ENCODE measurements at places on chromosomes 3 and 15.

DNA sequence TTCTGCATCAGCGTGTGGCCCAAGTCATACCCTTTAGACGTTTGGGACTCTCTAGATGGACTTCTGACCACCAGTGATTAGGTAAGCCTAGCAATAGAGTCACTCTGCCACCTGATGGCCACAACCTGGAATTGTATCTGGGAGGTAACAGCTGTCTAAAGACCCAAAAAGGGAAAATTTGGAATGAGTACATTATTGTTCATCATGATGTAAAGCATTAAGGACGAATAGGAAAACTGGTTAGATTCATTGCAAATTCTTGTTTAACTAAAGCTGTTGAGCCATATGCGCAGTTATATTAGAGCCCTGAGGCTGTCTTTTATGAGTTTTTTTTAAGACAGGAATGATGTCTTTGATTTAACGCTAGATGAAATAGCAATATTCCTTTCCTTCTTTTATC, 63.6 kb downstream of the FAM81A start:
- no peak for DNase-seq

DNA sequence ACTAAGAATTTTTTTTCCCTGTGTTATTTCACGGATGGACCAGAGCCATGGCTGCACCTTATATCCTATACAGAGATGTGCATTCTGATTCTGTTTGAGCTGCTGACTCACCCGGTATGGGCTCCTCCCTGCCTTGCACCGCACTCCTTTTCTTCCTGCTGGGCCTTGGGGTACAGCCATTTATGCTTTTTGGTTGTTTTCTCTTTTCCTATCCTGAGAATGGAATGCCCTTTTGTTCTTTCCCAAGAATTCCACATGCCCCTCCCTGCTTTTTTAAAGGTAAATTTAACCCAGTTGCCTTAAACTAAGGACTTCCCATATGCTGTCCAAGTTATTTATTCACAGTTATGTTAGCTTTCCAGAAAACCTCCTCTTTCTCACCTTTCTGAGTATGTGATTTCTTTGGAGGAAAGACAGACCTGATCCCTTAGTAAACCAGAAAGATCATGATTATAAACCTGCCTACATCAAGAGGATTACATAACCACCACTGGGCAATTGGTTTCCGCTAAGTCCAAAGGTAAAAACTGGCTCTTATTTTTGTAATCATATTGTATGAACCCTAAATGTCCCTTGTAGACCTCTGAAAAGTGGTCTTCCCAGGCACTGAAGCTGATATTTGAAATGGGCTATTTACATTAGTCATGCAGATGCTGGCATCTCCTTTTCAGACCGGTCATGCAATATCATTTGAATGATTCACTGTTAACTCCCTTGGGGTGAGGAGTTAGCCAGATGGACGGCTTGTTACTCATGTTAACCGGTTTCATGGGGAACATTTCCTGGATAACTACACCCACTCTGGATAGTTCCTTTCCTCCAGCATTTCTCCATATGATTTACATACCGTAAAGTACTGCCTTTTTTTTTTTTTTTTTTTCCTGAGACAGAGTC, 45.5 kb downstream of the TMOD3 start:
- no peak for DNase-seq

DNA sequence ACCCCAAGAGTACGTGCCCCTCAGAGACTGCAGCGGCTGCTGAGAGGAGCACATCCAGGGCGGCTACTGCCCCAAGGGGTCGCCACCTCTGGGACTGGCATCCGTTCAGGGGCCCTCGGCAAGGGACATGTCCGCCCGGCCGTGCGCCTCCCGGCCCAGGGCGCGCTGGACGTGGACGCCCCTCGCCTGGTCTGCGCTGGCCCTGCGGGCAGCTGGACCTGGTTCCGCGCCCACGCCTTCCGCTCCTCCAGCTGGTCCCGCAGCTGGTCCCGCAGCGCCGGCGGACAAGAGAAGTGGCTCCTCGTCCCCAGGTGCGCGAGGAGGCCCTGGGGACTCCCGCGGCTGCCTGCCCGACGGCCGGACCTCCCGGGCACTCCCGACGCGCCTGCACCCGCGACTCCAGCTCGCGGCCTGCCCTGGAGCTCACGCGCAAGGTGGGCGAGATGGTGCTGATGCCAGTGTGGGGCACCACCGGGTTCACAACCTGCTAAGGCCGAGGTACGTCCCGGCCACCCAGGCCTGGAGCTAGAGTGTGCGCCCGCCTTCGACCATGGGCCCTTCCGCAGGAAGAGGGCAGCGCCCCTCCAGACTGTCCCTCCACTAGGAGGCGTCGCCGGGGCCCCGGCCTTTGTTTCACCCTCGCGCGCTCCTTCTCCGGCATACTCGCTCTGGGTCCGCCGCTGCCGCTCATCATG, 14.4 kb upstream of the GP9 start:
- DNase-seq = no peak

DNA sequence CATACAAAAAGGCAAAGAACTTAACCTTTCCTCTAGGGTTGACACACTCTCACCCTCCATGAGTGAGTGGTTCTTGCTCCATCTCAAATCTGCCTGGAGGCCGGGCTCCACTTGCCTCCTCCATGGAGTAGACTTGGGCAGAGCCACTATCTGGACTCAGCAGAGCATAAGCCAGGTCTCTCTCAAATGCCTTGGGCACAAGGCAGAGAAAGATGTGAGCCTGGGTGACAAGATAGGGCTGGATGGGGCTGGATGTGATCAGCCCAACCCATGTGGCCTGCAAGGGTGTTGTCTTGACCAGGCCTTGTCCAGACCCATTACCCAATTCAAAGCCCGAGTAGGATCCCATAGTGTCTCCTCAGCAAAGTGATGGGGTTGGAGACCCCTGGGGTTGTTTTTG, 4.2 kb upstream of the RPL29 start:
- DNase-seq = no peak

DNA sequence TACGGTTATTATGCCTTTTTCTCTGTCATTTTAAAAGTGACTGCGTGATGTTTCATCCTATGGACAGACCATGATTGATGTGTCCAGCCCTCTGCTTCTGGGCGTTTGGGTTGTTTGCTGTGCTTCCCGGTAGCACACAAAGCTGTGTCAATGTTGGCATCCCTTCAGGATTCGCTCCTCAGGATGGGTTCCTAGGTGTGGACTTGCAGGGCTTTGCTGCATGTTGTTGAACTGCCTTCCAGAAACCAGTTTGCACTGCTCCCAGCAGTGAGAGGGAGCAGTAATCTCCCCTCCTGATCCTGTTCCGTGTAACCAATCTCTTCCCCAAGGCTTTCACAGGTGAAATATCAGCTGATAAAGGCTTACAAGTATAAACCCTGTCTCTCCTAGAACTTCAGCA, 787 bp downstream of the TRPM1 start:
- no peak for DNase-seq

DNA sequence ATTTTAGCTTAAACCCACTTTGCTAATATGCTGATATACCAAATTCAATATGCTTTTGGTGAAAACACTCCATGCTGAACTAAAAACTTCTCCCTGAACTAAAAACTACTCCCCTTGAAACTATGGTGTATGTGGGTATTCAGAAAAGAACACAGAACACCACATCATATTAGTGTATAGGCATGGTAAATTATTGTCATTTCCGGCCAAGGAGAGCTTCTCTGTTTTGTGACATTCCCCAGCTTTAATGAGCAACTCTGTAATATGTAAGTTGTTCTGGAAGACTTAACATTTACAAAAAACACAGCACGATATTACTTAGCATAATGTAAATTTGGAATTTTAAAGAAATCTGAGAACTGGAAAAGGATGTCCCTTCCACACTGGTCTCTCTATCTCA, 269.9 kb upstream of the WNT5A start:
- DNase-seq = no peak

- DNase-seq = no peak
Measured at GRCh38 chr15:61155741-61156700, 73.1 kb downstream of the RORA start.

DNA sequence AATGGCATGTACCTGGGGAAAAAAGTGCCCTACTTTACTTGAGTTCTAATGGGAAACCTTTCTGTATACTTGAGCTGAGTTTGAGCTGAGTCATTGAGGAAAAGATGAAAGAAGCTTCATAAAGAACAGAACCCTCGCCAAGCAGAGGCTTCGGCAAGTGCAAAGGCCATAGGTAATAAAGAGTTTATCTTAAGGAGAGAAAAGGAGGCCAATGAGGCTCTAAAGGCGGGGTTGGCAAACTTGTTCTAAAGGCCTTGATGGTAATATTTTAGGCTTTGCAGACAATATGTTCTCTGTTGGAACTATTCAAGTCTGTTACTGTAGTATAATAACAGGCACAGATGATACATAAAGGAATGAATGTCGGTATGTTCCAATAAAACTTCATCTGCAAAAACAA, 17.6 kb upstream of the TRAT1 start:
- no peak for DNase-seq

- DNase-seq = no peak
Measured at GRCh38 chr3:178095522-178095921, 440.7 kb upstream of the KCNMB2 start.

GRCh38 chr3:111548092-111548491, 6.1 kb downstream of the CD96 start:
- no peak for DNase-seq

GRCh38 chr15:99485153-99485961, 80.4 kb upstream of the MEF2A start:
- no peak for DNase-seq

- no peak for DNase-seq
Measured at GRCh38 chr15:62793752-62794144, 248.8 kb upstream of the TPM1 start.

- no peak for DNase-seq
Measured at GRCh38 chr3:96584066-96584465, 230.3 kb upstream of the EPHA6 start.

GRCh38 chr3:124582621-124583395, 147.4 kb upstream of the UMPS start:
- no peak for DNase-seq

DNA sequence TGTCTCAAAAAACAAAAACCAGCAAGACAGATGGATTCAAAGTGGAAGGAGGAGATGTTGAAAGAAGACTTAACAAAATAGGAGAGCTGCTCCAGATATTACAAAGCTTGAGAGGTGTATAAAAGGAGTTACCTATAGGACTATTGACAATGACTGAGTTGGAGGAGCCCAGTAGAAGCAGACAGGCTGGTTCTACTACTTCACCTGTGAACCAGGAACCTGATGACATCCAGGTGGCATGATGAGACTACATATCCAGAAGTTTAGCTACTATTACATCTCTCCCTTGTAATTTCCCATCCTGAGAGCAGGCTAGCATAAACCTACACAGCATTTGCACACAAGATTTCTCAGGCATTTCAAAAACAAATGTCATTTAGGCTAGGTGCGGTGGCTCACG, 49.3 kb downstream of the CPEB1 start:
- DNase-seq = no peak

DNA sequence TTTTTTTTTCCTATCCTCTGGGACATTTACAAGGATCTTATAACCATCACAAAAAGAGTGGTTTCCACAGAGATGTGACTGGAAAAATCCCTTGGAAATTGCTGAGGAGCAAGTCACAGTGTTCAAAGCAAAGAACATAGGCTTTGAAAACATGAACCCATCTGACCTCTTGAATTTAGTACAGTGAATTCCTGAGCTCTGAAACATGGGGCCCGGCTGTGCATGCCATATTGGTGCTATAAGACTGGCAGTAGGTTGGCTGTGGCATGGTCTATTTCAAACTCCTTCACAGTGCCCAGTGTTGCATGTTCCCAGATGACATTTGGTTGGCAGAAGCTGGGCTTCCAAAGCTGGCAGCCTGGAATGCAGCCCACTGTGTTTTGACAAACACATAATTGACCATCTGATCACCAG, 202.2 kb downstream of the TIGIT start:
- no peak for DNase-seq

DNA sequence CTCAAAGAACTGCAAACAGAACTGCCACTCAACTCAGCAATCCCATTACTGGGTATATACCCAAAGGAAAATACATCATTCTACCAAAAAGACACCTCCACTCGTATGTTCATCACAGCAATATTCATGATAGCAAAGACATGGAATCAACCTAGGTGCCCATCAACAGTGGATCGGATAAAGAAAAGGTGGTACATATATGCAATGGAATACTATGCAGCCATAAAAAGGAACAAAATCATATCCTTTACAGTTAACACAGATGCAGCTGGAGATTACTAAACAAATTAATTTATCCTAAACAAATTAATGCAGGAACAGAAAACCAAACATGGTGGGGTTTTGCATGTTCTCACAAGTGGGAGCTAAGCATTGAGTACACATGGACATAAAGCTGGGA, 27.3 kb downstream of the MGLL start:
- DNase-seq = no peak

- no peak for DNase-seq
Measured at GRCh38 chr15:101139986-101140696, 111.7 kb downstream of the CHSY1 start.

DNA sequence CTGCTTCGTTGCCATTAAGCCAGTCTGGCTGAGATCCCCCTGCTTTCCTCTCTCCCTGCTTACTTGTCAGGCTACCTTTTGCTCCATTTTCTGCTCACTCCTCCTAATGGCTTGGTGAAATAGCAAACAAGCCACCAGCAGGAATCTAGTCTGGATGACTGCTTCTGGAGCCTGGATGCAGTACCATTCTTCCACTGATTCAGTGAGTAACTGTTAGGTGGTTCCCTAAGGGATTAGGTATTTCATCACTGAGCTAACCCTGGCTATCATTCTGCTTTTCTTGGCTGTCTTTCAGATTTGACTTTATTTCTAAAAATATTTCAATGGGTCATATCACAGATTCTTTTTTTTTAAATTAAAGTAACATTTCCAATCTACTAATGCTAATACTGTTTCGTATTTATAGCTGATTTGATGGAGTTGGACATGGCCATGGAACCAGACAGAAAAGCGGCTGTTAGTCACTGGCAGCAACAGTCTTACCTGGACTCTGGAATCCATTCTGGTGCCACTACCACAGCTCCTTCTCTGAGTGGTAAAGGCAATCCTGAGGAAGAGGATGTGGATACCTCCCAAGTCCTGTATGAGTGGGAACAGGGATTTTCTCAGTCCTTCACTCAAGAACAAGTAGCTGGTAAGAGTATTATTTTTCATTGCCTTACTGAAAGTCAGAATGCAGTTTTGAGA, 25.0 kb downstream of the CTNNB1 start:
- no peak for DNase-seq

GRCh38 chr15:36863570-36863969, 236.8 kb downstream of the MEIS2 start:
- DNase-seq = no peak

DNA sequence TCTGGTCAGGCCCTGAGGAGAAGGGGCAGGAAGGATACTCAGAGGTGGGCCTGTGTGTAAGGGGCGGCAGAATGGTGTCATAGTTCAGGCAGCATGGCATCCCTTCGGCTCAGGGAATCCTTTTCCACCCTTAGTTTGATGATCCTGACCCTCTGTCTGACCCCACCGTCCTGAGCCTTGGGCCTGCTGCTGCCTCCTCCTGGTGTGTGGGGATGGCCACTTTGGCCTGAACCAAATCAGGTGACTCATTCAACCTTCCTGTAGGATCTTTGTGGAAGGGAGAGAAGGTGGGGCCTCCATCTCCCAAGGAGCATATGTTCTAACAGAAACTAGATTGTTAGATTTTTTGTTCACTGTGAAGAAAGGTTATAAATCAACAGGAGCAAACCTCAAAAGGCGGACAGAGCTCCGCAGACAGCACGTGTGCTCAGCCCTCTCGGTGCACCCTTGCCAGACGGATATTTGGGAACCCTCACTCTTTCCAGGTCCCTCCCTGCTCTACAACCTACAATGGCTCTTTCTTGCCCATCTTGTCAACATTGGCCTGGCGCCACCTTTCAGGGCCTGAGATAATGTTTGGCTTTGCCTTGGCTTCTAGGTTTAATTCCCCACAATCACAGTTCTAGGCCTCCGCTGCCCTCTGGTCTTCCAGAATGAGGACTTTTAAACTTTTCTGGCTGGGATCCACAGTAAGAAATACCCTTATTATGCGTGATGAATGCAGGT, 21.7 kb downstream of the THSD4 start:
- DNase-seq = no peak
